Stimulated activated CD8-positive, alpha-beta memory T cell treated with anti-CD3 and anti-CD28 coated beads, Interleukin-2, amount 100 ng/mL, for 48 hours (primary cell): ENCODE measurements at places on chromosomes 2 and 18.

- no peak for DNase-seq
These were observed 199.9 kb downstream of the BCL2 start for GRCh38 chr18:63119647-63120046.

- DNase-seq, result peak; percentile 24
These were observed 182.4 kb downstream of the NCK2 start for GRCh38 chr2:105926960-105927678.

GRCh38 chr2:25462021-25462420 is 120.3 kb upstream of the DNMT3A start:
- DNase-seq, result no peak

DNA sequence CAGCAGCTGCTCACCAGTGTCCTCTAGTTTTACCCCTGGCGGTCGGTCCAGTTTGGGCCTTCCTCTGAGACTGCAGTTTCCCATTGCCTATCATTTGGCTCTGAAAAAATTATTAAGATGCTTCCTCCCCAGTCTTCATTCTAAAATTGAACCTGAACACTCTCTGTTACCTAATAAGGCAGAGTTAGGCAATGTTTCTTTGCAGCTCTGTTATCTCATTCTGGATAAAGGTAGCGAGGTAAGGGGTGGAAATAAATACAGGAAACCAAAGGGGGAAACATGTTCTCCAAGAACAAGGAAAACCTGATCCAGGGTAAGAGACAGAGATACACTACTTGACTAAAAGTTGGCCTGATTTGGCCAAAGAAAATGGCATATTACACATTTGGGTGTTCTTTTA is 91.0 kb upstream of the FZD5 start:
- DNase-seq, result no peak

- DNase-seq, result no peak
These were observed 57.9 kb downstream of the LYPD6 start for GRCh38 chr2:149388120-149388816.

GRCh38 chr18:11909061-11909455 is 941 bp upstream of the MPPE1 start:
- DNase-seq, result no peak

- no peak for DNase-seq
These were observed 203.4 kb downstream of the TPGS2 start for GRCh38 chr18:36625386-36625785.

DNA sequence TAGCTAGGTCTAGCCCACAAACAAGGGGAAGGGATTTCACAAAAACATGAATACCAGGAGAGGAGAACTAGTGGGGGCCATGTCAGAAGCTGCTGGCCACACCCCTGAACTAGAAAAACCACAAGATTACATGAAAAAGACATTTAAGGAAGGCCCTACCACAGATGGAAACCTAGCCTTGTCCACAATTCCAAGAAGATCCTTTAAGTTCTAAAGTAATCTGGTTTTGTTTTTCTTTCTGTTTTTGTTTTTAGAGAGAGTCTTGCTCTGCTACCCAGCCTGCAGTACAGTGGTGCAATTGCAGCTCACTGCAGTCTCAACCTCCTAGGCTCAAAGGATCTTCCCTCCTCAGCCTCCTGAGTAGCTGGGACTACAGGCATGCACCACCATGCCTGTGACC is 34.2 kb upstream of the CAB39 start:
- DNase-seq, result no peak

DNA sequence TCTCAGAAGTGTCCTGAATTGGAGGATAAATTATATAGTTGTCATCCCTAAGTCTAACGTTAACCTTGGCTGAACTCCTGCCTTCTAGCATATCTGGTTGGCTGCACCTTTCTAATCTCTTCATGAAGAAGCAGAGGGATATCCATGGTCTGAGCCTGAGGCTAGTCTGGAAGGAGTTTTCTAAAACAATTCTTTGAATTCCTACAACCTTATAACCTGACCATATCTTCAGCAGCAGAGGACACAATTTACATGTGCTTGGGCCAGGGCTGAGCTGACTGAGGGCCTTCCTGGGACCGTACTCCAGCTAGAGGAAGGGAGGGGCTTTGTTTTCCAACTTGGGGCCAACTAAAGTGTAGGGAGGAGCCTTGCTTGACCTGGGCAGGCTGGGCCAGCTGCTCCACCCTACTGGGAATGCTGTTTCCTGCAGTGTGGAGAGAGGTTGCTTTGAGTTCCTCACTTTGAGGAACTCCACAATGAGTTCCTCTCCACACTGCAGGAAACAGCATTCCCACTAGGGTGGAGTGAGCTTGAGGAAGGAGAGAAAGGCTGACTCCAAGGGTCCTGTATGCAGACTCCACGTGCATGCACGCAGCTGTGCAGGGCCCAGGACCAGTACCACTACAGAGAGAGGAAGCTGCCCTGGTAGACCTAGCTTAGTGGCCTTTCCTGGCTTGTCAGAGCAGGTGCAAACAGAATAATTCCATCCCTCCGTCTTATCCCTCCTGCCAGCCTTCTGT is 19.6 kb downstream of the CEP68 start:
- DNase-seq, result no peak

DNA sequence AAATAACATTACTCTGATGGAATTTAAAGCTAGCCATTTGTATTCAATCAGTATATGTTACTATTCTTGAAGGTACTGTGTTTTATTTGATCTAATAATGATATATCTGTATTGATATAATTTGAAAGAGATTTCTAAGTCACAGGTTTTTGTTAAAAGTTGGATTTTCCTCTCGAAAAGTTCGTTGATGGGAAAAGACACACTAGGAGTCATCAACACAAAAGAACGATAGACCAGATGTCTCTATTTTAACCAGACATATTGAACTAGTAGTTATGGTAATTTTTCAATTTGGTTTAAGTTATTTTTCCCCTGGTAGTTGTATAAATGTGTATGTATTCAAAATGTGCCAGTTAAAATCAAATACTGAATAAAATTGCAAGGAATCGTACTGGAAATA is 2.5 kb downstream of the ASXL3 start:
- no peak for DNase-seq

DNA sequence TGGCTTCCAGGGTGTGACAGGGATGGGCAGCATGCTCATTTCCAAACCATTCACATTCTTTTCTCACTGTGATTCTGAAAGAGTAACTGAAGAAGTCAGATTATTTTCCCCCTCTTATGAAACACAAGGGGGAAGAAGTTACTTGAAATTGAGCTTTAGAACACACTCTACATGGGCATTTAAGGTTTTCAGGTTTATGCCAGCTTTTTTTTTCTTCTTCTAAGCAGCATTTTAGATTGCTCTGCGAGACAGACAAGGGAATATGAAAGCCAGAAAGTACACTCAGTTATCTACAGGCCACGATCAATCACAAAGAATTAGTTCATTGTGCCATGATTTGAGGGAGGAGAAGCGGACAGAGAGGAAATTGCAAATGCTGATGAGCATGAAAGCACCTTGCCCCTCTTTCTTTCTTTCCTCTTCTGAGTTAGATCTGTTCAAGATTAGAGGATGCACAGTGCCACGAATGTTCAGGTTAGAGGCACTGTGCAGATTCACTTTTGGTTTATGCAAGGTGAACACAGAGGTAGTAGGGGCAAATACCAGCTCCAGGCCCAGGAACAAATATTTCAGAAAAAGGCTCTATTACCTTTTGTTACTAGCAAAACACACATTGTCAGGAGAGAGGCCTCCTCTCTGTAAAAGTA is 49.2 kb downstream of the CXCR4 start:
- DNase-seq, result no peak

- DNase-seq, result no peak
These were observed 21.9 kb downstream of the CCBE1 start for GRCh38 chr18:59675346-59675745.
